Stimulated activated CD4-positive, alpha-beta T cell treated with anti-CD3 and anti-CD28 coated beads, Interleukin-2, amount 100 ng/mL, for 48 hours (primary cell): ENCODE measurements at places on chromosomes 6 and 20.

DNA sequence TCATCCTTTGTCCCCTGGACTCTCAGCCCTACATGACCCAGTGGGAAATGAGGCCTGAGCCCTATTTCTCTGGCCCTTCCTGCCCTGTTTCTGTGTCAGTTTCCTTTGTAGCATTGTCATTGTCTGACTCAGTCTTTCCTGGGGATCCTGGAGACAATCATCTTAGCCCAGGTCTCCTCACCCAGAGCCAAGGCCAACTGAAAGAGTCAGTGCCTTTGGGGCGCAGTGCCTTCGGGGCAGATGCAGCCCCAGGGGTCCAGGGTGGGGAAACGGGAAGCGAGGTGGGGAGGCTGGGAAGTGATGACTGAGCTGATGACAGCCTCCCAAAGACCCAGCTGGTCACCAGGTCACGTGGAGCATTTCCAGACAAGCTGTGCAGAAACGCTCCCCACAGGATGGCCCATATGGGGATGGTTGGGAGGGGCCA, 93.3 kb upstream of the SULF2 start:
- DNase-seq: no peak

DNA sequence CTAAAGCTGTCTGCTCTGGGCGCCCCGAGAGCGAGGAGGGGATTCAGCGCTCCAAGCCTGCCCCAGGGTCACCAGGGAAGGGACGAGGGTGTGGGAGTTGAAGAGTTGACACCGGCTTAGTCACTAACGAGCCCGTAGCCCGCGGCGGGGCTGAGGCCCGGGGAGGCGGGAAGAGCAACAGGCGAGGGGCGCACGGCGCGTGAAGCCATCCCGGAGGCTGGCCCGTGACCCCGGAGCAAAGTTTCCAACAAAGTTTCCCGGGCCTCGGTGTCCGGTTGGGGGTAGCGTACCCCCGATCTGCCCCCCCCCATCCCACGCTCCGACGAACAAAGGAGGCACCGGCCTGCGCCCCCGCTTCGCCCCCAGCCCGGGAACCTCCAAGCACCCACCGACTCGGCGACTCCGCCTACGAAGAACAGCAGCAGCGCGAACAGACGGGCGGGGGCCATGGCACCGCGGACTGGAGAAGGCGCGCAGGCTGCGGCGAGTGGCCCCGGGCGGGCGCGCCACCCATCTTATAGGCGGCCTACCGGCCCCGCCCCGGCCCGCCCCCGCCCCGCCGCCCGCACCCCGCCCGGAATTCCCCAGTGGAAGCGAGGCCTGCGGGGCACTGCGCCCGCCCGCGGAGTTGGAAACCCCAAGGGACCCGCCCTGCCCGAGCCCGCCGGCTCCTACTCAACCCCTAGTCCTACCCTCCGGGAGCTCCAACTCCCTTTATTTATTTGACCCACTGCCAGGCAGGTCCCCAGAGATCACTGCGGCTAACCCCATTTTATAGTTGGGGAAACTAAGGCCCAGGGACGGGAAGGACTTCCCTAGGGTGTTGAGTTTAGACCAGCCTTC, at the start of gene SDC4:
Gene SDC4 (minus strand): TSS at position 489 of the 843 bp plus-strand sequence. CDS start 40 bp downstream, at position 449.
- peak; percentile 59 for DNase-seq

GRCh38 chr6:11009353-11009752, 34.8 kb downstream of the ELOVL2 start:
- no peak for DNase-seq

DNA sequence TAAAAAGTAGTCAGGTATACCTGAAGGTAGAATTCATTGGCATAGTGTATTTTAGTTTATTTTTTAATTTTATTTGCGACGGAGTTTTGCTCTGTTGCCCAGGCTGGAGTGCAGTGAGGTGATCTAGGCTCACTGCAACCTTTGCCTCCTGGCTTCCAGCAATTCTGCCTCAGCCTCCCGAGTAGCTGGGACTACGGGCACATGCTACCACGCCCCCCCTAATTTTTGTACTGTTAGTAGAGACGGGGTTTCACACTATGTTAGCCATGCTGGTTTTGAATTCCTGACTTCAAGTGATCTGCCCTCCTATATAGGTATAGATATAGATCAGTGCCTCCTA, 102.8 kb upstream of the PRSS16 start:
- no peak for DNase-seq

GRCh38 chr20:40643891-40644290, 45.1 kb downstream of the MAFB start:
- DNase-seq: no peak

GRCh38 chr20:48769069-48769983, 58.5 kb downstream of the PREX1 start:
- DNase-seq: peak; percentile 82

DNA sequence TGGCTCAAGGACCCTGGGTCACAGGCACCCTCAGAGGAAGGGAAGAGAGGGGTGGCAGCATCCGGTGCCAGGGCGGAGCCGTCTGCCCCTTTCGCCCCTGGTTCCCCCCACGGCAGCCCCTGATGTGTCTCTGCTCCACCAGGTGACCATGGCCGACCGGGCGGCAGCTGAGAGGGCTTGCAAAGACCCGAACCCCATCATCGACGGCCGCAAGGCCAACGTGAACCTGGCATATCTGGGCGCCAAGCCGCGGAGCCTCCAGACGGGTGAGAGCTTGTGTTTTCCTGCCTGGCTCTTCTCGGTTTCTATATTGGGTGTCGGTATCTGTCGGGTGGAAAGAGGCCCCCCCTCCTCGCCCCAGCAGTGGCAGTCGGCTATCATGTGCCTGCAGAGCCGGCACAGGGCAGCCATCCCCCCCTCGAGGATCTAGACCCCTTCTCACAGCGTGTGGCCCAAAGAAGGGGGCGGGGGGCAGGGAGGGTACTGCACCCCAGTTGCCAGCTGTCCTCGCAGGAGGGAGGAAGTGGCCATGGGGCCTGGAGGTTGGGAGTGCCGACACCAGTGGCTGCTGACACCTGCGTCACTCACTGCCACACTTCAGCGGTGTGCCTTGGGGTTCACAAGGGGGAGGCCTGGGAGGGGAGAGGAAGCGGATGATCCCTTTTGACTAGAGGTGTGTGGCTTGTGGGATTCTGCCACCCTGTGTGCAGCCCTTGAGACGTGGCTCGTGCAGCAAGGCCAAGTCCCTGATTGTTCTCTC, 1.5 kb downstream of the RBM38 start:
- DNase-seq: peak; percentile 47

DNA sequence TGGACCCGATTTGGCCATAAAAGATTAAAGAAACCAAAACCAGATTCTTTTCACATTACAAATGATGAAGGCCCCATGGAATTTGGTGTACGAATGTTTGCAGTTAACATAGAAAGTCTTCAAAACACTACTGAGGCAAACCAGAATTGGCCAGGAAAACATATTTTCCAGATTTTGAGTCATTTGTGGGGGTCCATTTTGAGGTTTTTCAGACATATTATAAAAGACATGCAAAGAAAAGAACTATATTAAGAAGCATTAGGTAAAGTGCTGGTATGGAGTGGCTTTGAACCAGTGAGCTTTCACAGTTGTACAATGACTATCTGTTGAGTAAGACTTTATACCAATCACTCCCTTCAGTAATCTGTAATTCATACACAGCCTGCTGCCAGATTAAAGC, 168.9 kb upstream of the COL21A1 start:
- no peak for DNase-seq

- DNase-seq: no peak
Observed at GRCh38 chr20:34541264-34541901, 17.1 kb upstream of the MAP1LC3A start.

- DNase-seq: no peak
Observed at GRCh38 chr6:169160091-169160854, 93.4 kb downstream of the THBS2 start.

DNA sequence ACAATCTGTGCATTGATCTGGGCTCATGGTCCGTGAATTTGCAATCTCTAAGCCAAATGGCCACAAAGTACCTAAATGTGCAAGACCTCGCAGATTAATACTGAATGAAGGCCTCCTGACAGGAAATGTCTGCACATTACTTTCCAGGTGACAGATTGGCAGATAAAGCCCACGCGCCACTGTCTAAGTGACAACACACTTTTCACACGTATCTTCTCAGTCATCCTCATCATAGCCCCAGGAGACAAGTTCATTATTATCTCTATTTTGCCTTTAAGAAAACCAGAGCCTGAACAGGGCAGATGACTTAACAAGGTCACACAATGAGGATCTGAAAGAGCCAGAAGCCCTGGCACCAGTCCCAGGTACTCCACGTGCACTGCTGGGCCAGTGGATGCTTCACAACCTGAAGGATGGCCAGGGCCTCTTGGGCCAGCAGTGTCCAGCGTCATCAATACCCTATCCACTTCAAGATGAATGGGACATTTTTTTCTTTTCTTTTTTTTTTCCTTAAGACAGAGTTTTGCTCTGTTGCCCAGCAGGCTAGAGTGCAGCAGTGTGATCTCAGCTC, 266.3 kb downstream of the PTPRT start:
- DNase-seq: no peak

DNA sequence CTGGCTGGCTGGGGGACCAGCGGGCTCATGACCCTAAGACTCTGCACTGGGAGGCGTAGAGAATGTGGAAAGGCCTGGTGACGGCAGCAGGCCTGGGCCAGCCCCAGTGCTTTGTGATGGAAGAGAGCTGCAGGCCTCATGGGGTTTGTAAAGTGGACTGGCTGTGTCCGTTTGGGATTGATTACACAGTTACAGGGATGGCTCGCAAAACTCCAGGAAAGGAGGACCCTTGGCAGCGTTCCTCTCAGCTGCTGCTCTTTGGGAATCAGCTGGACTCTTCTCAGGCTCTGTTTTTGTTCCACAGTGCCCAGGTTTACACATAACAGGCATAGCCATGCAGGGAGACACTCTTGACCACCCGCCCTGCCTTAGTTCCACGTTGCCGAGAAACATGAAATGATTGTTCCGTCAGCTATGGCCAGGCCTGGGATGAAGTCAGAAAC, 89.0 kb downstream of the SLX4IP start:
- no peak for DNase-seq

- DNase-seq: no peak
Observed at GRCh38 chr6:104601131-104601651, 258.5 kb downstream of the HACE1 start.
